ENCODE measurements at places on chromosomes 5 and 9. TPM values are rescaled to one million over a fixed set of nuclear protein-coding genes. Genes with fewer than 3 reads are reported as not detected.

ZNF483 gene
- 20.6 TPM for total RNA-seq

- no peak overlapping the region for H3K4me3 ChIP-seq
- no peak overlapping the region for H3K27ac ChIP-seq
- DNase-seq = no peak
- no peaks in the 10 kb centered on the region for H3K27me3 ChIP-seq
Observed at GRCh38 chr9:1732670-1733069, 282.5 kb upstream of the SMARCA2 start.

FUBP3 gene
- 44.6 TPM for total RNA-seq

- H3K4me1 ChIP-seq = peaks cover 36% of the 10 kb centered on the region
- no peak for DNase-seq
- no peak overlapping the region for H3K4me3 ChIP-seq
- H3K36me3 ChIP-seq = no peaks in the 10 kb centered on the region
- H3K27ac ChIP-seq = no peak overlapping the region
- H3K27me3 ChIP-seq = no peaks in the 10 kb centered on the region
Observed at GRCh38 chr5:14668181-14668591, 3.7 kb downstream of the OTULIN start.

- no peaks in the 10 kb centered on the region for H3K4me1 ChIP-seq
- no peak overlapping the region for H3K27ac ChIP-seq
- H3K4me3 ChIP-seq = no peak overlapping the region
- no peaks in the 10 kb centered on the region for H3K27me3 ChIP-seq
- H3K36me3 ChIP-seq = no peaks in the 10 kb centered on the region
- DNase-seq = no peak
Observed at GRCh38 chr5:145718956-145719355, 116.2 kb downstream of the PRELID2 start.

CNTNAP3B gene
- 20.8 TPM for total RNA-seq

DNA sequence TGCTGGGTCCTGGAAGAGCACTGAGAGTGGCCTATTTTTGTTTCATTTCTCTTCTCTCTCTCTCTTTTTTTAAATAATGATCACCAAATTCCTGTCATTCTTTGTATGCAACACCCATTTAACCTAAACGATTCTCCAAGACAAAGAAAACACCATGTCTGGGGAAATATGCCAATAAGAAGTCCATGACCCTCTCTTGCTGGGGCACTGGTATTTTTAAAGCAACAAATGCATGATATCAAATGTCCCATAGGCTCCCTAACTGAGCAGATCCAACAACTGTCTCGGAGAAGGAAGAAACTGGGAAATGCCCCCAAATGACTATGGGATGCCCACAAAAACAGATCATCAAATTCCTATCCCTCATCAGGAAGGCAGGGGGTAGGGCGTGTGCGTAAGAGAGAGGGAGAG is 567.4 kb downstream of the CCDC171 start:
- no peak for DNase-seq
- H3K27me3 ChIP-seq = no peaks in the 10 kb centered on the region
- no peak overlapping the region for H3K4me3 ChIP-seq
- no peaks in the 10 kb centered on the region for H3K4me1 ChIP-seq
- H3K36me3 ChIP-seq = no peaks in the 10 kb centered on the region

GRCh38 chr5:55063899-55064298 is 38.5 kb upstream of the GZMA start:
- DNase-seq = no peak
- H3K27me3 ChIP-seq = no peaks in the 10 kb centered on the region
- H3K4me3 ChIP-seq = no peak overlapping the region
- H3K4me1 ChIP-seq = no peaks in the 10 kb centered on the region
- H3K27ac ChIP-seq = no peak overlapping the region

- DNase-seq = no peak
- H3K4me3 ChIP-seq = no peak overlapping the region
- no peak overlapping the region for H3K27ac ChIP-seq
- no peaks in the 10 kb centered on the region for H3K27me3 ChIP-seq
- peaks cover 2% of the 10 kb centered on the region for H3K4me1 ChIP-seq
Observed at GRCh38 chr9:109974918-109975276, 194.9 kb downstream of the PALM2AKAP2 start.

RASGEF1C gene
- total RNA-seq = 0.31 TPM

IFNA13 gene
- total RNA-seq = not detected

- H3K36me3 ChIP-seq = no peaks in the 10 kb centered on the region
- no peaks in the 10 kb centered on the region for H3K4me1 ChIP-seq
- H3K27ac ChIP-seq = no peak overlapping the region
- H3K27me3 ChIP-seq = no peaks in the 10 kb centered on the region
- peak; percentile 2 for DNase-seq
Observed at GRCh38 chr9:84597131-84597530, 72.4 kb upstream of the NTRK2 start.

DNA sequence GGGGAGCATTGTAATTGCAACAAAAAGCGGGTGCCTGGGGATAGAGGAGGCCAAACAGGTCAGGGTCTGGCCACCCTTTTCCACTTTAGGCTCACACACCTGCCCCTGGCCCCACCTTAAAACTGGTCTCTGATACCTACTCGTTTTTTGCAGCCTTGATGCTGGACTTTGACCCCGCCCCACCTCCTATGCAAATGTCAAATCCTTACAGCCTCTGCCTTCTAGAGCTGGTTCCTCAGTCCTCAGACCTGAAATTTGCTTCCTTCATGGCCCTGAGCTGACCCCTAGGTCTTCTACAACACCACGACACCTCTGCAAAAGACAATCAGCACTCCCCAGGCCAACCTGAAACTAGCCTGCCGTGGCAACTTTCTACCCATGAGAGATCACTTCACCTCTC is 37.7 kb downstream of the SMIM23 start:
- H3K27me3 ChIP-seq = no peaks in the 10 kb centered on the region
- no peak overlapping the region for H3K4me3 ChIP-seq
- H3K27ac ChIP-seq = no peak overlapping the region
- no peaks in the 10 kb centered on the region for H3K4me1 ChIP-seq

DNA sequence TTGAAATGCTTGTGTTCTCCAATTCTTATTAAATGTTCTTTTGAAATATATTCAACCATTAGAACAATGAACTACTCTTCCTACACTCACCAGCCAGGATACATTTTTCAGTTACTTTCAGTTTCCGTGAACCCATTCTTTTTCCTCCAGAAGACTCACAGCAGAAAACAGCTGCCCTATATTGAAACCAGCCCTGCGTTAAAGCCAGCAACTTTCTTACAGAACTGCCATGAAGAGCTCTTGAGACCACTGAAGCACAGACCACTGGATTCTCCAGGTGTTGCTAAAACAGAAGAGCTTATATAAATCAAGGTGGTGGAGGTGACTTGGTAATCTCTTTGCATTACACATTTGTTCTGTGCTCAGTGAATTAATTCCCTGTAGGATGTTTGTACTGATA is 365.9 kb upstream of the C9orf72 start:
- H3K4me1 ChIP-seq = no peaks in the 10 kb centered on the region
- H3K36me3 ChIP-seq = no peaks in the 10 kb centered on the region
- no peak overlapping the region for H3K27ac ChIP-seq
- no peak overlapping the region for H3K4me3 ChIP-seq
- DNase-seq = no peak
- no peaks in the 10 kb centered on the region for H3K27me3 ChIP-seq

DNA sequence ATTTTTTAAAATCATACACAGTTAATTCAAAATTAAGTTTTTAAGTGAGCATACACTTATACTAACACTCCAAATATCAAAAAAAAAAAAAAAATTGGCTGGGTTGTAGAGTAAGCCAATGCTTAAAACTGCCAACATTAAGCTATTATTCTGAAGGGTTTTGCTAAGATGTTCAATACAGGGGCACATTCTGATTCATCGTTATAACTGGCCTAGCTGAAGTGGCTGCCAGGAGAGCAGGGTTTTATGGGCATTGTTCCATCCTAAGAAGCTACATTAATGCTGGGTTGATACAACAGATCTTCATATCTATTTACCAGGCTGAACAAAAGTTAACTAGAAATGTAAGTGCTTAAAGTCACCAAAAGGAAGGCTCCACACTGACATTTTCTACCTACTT is 13.4 kb downstream of the ELAVL2 start:
- no peaks in the 10 kb centered on the region for H3K4me1 ChIP-seq
- no peaks in the 10 kb centered on the region for H3K27me3 ChIP-seq
- no peaks in the 10 kb centered on the region for H3K36me3 ChIP-seq
- no peak overlapping the region for H3K4me3 ChIP-seq
- H3K27ac ChIP-seq = no peak overlapping the region

GRCh38 chr5:143017992-143018391 is 247.8 kb downstream of the ARHGAP26 start:
- peaks cover 19% of the 10 kb centered on the region for H3K4me1 ChIP-seq
- no peaks in the 10 kb centered on the region for H3K36me3 ChIP-seq
- H3K4me3 ChIP-seq = no peak overlapping the region

DNA sequence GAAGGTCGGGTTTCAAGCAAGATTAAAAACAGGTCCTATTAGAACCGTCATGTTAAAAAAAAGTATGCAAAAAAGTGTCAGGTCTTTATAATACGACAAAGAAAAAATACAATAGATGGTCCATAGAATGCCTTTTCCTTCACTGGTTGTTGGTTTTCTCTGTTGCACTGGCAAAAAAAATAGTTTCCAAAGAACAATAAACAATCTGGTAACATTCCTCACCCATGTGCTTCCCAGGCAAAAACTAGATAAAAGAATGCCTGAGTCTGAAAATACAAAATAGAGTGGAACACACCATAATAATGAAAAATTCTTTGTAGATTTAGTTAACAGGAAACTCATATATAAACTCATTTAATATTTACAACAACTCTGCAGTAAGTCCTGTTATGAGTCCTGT is 590.0 kb upstream of the DMAC1 start:
- H3K4me1 ChIP-seq = peaks cover 4% of the 10 kb centered on the region
- H3K27me3 ChIP-seq = no peaks in the 10 kb centered on the region
- DNase-seq = no peak
- H3K4me3 ChIP-seq = no peak overlapping the region
- H3K27ac ChIP-seq = no peak overlapping the region

GPR150 gene
- total RNA-seq = 0.34 TPM

DNA sequence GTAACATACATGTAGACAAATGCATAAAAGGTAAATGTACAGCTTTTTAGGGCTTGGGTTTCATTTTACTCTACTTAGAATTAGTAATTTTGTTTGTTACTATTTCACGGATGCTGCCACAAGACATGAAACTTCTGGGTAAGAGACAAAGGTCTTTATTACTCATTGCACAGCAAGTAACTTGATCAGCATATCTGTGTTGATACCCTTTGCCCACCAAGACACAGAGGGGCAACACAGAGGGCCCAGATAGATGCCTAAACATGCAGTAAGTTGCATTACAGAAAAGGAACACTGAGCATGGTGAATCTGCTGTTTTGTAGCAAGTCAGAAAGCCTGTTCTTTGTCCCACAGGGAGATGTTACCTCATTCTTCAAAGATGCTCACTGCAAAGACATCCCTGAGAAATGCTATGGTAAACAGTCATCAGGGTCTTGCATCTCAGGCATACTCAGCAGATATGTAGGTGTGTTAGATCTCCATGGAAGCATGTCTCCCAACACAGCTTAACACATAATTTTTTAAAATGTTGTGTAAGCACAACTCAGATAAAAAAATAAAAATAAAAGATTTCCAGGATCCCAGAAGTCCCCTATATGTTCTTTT is 10.3 kb downstream of the ITGA2 start:
- H3K36me3 ChIP-seq = no peaks in the 10 kb centered on the region
- H3K27ac ChIP-seq = no peak overlapping the region
- no peaks in the 10 kb centered on the region for H3K4me1 ChIP-seq
- no peaks in the 10 kb centered on the region for H3K27me3 ChIP-seq

DNA sequence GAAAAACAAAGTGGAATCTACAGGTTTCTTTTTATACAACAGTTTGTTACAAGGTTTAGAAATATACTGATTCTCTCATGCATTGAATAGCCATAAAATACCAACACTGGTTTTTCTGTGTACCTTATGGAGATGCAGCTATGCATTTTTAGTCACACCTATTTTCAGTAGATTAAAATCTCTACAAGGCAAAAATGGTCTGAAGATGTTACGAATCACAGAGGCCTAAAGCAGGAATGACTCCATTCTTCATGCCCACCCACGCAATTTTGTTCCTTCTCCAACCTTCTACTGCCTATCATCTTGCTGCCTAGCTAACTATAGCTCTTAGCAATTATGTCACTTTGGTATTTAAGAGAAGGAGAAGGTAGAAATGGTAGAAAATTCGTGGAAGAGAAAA is 9.9 kb downstream of the PLK2 start:
- no peak overlapping the region for H3K27ac ChIP-seq
- no peak for DNase-seq
- H3K4me3 ChIP-seq = no peak overlapping the region
- H3K4me1 ChIP-seq = no peaks in the 10 kb centered on the region
- H3K36me3 ChIP-seq = peaks cover 17% of the 10 kb centered on the region

GRCh38 chr5:142931896-142932686 is 161.9 kb downstream of the ARHGAP26 start:
- H3K4me3 ChIP-seq = no peak overlapping the region
- H3K36me3 ChIP-seq = no peaks in the 10 kb centered on the region
- H3K27me3 ChIP-seq = no peaks in the 10 kb centered on the region
- peaks cover 5% of the 10 kb centered on the region for H3K4me1 ChIP-seq
- DNase-seq = no peak

FYB1 gene
- 31.2 TPM for total RNA-seq

GRCh38 chr9:77719321-77719720 is 71.2 kb upstream of the GNA14 start:
- H3K4me1 ChIP-seq = no peaks in the 10 kb centered on the region
- H3K27me3 ChIP-seq = no peaks in the 10 kb centered on the region
- no peak overlapping the region for H3K27ac ChIP-seq
- no peaks in the 10 kb centered on the region for H3K36me3 ChIP-seq

DNA sequence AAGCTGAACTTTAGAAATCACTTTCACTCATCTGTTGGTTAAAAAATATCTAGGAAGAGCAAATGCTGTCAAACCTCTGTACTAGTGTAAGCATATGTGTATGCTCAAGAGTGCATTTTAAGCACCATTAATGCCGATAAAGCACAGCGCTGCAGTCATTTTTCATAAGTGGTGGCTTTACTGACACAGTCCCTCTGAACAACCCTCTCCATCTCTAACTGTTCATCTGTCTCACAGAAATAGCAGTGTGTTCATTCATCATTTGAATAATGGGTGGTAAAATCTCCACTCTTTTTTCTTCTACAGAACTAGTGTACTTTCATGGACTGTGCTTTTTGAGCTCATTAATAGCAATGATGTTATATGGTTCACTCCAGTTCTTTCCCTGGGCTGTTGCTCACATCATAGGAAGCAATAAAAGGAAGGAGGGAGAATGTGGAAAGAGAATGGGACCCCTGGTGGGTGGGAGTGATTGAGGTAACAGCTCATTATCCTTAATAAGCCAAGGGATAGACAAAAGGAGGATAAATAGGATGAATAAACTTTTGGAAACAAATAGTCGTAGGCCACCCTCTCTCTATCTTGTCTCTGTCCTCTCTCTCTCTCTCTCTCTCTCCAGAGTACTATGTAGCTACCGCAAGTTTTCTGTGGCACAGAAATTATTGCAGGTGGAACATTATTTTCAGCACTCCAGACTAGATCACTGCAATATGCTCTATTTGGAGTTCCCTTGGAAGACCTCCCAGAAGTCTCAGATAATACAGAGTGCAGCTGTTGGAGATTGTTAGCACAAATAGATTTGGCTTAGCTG is 117.9 kb upstream of the PRDM9 start:
- peaks cover 30% of the 10 kb centered on the region for H3K4me1 ChIP-seq
- no peaks in the 10 kb centered on the region for H3K27me3 ChIP-seq
- peak; percentile 96 for DNase-seq
- no peaks in the 10 kb centered on the region for H3K36me3 ChIP-seq

FOXD4L3 gene
- total RNA-seq = not detected

MAP3K1 gene
- total RNA-seq = 55.2 TPM

CAMLG gene
- total RNA-seq = 27.5 TPM

Data from lung (tissue), 17 donors.